ENCODE measurements at places on chromosomes 1 and 21.

DNA sequence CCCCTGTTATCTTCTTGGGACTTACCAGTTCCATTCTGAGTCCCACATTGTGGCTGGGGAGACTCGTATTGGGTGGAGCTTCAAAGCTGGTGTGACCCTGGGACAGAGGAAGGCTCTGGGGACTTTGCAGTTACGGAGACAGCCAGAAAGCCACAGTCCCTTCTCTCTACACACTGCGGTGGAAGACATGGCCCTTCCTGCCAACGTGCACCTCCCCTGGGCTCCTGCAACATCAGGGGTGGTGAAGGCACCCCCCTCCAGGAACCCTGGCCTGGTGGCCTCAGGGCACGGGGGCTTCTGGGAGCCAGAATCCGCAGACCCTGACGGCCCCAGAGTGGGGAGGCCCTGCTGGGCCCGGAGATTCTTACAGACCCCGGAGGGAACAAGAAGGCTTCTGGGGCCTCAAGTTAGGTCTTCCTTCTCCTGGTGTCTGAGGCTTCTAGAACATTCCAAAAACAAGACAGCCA lies 113.0 kb downstream of the SIK1 start:
- DNase-seq: no peak

- DNase-seq: no peak
These were observed 50.0 kb downstream of the LACTBL1 start for GRCh38 chr1:22922640-22923039.

GRCh38 chr1:207962716-207963426 lies 51.9 kb upstream of the CD34 start:
- DNase-seq: no peak

DNA sequence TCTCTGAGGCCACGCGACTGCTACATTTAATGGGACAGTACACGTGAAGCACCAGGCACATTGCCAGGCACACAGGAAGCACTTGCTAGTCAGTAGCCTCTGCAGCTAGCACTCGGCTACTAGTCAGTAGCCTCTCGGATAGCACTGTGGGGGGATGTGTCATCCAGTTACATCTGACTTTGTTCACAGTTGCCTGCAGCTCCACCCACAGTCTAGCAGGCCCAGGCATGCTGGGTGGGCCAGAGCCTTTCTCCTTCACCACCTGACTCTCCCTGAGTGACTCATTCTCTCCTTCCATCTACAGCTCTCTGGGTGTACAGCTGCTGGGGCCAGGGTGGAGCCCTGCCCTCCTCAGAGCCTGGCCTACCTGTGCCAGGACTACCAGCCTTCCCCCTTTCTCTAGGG lies 51.5 kb downstream of the PTPRF start:
- no peak for DNase-seq

GRCh38 chr1:13749543-13750341 lies 49.8 kb downstream of the PRDM2 start:
- DNase-seq: no peak

GRCh38 chr1:174797398-174797797 lies 202.3 kb upstream of the CACYBP start:
- no peak for DNase-seq

- DNase-seq: no peak
These were observed 28.1 kb upstream of the SGIP1 start for GRCh38 chr1:66505671-66506392.

DNA sequence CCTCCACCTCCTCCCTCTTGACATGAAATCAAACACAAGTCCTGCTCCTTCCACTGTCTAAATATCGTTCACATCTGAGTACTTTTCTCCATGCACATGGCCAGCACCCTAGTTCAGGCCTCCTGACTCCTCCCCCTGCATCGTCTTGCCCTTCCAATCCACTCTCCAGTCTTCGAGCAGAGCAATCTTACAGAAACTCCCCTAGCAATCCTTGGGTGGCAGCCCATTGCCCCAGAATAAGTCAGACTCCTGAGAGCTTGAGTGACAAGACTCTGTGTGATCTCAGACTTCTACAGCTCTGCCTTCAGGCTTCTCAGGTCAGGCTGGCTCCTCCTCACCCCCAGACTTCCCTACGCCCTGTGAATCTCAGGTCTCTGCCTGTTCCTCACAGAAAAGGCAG lies 5.5 kb downstream of the SH2D2A start:
- DNase-seq: no peak

- DNase-seq: no peak
These were observed 53.8 kb upstream of the SGIP1 start for GRCh38 chr1:66480162-66480561.

GRCh38 chr21:26120828-26121227 lies 49.7 kb downstream of the APP start:
- DNase-seq: no peak

DNA sequence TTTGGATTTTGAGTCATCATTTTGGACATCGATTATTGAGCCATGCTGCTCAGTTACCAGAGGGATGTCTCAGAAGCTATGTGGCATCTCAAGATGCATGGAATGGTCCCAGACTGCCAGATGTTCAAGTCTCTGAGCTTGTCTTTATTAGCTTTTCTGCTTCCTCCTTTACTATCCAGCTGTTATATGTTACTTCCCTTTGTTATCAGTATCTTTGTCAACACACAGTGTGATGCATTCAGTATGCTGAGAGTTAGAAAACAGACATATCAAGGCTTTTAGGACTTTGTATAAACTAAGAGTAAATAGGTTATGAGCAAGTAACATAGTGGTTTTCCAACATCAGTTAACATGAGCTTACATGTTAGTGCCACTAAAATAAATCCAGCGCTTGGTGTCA lies 474.5 kb downstream of the DSCAM start:
- DNase-seq: no peak

DNA sequence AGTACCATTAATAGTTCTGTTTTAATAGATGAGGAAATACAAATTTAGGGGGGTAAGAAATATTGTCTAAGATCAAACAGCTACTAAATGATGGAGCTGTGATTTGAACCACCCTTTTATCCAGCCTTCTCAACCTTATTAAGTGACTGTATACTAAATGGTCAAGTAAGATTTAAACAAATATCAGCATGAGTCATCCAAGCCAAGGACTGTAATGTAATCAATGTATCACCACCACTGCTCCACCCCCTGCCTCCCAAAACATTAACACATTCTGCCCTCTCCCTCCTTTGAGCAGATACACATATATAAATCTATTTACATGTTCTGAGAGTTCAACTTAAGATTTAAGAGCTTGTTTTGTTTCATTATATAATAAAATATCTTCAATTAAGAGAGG lies 58.9 kb downstream of the LRRC40 start:
- DNase-seq: no peak

DNA sequence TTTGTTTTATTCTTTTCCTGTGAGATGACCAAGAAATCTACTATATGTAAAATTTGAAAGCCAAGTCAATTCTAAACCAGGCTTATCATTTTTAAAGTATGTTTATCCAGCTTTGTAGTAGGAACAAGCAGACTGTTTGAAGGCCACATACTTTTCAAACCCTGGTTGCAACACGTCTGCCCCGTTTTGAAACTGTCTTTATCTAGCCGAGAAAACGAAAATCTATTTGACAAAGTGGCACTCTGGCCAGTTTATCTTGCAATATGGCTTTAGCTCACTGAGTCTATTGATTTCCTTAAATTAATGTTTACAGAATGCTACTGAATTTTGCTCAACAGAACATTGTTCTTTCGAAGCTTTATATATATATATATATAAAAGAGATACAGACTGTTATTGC lies 39.7 kb downstream of the PROX1 start:
- DNase-seq: no peak

DNA sequence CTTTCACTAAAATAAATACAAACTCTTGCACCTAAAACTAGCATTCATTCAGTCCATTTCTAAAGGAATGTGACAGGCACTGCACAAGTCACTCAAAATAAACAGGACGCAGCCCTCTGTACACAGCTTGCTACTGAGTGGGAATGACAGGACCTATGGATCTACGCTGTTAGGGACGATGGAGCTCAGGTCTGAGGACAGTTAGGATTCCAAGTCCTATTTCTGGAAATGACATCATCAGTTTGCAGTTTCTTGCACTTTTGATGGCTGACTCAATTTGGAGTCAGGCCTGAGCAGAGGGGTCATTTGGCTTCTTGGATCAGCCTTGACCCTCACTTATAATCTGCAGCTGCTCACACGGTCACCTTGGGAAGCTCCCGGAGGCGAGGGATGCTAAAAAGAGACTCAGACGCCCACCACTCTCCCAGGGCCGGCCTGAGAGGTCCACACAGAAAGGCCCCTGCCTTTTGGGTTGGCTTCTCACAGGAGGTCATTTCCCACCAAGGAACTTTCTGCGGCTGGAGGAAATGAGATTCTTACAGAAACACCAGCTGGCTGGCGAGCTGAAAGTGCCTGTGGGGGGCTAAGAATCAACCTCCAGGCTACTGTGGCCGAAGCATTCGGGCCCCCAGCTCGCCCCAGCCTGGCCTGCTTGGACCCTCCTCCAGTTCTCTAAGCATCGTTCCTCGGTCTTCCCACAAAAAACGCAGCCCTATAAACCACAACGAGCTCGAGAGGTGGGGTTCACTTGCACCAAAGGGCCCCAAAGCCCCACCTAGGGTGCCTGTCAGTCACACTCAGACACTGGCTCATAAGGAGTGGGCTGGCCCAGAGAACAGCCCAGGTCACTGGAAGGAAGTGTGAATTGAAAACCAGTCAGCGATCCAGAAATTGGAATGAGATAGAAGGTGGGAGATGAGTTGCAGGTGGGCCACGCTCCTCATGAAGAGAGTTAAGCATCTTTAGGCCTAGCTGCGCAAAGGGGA lies 8.9 kb upstream of the PDE9A start:
- DNase-seq: no peak

DNA sequence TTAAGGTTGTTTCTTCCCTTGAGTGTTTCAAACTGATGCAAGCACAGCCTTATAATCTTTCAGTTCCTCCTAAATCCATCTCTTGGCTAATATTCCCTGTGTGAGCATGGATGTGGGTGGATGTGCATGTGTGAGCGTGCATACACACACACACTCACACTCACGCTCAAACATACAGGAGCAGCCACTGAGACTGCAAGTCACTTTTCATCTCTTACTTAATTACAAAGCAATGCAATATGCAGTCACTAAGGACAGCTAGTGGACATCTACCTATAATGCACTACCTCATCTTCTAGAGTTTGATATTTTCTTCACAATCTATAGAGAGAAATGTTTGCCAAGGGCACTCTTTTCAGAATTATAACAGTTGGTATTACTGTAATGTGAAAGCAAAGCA lies 1.4 kb downstream of the ESRRG start:
- DNase-seq: no peak

DNA sequence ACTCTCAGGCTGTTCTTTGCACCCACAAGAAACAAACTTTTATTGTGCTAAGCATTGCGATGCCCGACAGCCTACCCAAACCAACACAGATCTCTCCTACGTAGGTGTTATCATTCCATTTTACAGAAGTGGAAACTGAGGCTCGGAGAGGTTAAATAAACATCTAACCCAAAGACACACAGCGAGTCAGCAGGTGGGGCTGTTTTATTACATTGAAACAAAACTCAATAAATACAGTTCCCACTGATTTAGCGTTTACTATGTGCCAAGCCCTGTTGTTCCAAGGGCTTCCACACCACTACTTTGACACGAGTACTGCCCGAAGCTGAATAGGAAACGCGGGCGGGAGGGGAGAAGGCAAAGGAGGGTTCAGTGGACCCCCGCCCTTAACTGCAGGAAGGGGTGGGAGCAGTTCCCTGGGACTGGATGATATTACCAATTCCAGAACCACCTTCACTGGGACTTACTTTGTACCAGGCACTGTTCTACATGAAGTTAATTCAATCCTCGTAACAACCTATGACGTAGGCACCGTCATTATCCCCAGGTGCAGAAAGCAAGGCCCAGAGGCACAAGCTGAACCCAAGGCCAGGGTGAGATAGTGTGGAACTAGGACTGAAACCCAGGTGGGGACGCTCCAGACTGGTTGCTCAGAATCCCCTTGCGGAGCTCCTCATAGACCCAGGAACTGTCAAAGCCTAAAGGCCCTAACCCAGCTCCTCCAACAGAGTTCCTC lies 19.3 kb upstream of the ALDH4A1 start:
- DNase-seq: no peak

GRCh38 chr1:32549616-32550015 lies 10.4 kb downstream of the ZBTB8A start:
- no peak for DNase-seq

- no peak for DNase-seq
These were observed 50.9 kb upstream of the BCAR3 start for GRCh38 chr1:93732514-93732913.

- DNase-seq: no peak
These were observed 321.0 kb downstream of the TM2D1 start for GRCh38 chr1:61403679-61404596.

DNA sequence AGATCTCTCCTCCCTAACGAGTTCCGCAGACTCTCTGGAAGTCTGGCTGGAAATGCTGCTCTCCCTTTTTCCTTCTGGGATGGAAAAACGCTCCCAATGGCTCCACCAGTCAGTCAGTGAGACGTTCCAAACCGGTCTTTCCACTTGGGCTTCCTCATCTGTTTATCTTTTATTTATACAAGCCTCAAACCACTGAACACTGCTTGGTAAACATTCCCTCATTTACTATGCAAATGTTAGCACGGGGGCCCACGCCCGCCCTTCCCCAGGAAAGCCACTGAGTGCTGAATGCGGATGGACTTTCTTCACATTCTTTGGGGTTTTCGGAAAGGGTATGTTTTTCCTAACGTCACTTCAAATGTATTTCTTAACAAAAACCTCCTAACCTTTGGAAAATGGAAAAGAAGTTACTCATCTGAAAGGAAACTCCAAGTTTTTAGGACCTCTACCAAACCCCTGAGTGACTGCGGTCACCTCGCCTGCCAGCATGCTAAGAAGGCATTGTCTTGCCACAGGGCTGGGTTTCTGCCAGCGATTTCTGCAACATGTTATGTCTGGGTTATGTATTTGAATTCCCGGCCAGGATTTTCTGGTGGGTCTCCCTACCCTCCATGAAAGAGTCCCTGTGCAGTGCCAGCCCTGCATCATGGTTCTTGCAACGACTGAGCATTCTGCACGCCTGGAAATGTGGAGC lies 14.0 kb upstream of the UMODL1 start:
- no peak for DNase-seq

- DNase-seq: no peak
These were observed 75.4 kb downstream of the PLD5 start for GRCh38 chr1:242448910-242449645.

DNA sequence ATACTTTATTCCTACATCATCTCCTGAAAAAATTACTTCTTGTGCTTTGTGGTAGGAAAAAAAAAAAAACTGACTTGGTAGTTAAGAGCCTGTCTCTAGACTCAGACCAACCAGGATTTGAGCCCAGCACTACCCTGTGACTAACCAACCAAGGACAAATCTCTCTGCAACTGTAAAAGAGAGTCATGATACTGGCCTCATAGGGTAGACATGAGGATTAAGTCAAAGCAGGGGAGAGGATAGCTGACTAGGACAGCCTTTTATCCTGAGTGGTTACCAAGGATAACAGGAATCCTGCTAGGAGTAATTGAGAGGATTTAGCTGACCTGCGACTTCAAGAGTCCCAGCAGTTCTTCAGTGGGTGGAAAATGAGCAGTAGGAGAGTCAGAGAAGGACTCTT lies 112.8 kb downstream of the C1orf21 start:
- no peak for DNase-seq

- no peak for DNase-seq
These were observed 676.0 kb downstream of the PLA2G4A start for GRCh38 chr1:187504779-187505178.
